Activated CD4-positive, alpha-beta T cell treated with anti-CD3 and anti-CD28 coated beads for 1 hour (primary cell): ENCODE measurements at places on chromosomes 12 and 14.

DNA sequence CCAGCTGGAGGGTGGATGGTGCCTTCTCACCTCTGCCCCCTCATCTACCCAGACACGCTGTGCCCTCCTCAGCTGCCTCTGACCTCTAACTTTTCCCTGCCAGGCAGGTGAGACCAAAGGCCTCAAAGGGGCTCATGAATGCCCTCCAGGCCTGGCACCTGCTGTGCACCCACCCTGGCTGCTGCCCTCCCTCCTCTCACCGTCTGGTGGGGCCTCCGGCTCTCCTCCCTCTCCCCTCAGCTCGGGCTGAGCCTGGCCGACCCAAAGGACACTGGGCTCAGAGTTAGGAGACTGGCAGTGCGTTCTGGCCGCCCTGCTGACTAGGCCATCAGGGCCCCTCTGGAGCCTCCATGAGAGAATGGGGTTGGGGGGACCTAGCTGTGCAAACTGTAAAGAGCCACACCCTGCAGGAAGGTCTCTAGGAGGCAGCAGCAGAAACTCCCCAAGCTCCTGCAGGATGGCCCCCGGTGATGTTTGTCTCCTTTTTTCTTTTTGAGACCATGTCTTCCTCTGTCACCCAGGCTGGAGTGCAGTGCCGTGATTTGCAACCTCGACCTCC lies 40.3 kb upstream of the PPP1R13B start:
- no peak for DNase-seq

- DNase-seq: no peak
Measured at GRCh38 chr12:110149086-110149660, 25.0 kb downstream of the IFT81 start.

GRCh38 chr14:98445718-98446117 lies 826.3 kb downstream of the BCL11B start:
- no peak for DNase-seq

GRCh38 chr12:94290353-94290752 lies 142.0 kb downstream of the PLXNC1 start:
- DNase-seq: no peak

DNA sequence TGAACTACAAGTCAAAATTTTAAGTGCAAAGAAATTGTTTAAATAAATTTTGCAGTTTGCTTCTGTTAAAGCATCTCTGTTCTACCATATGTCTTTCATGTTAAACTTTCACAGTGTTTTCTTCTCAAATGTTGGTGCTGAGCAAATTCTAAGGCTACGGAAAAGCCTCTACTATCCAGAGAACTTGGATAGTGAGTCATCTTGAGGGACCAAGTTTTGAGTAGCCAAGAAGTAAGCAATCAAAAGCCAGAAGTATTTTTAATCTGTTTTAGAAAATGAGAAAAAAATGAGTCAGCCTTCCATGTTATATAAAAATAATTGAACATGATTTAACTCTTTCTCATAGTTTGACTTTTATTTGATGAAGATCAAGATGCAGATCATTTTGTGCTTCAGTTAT lies 3.3 kb downstream of the BRMS1L start:
- DNase-seq: no peak

DNA sequence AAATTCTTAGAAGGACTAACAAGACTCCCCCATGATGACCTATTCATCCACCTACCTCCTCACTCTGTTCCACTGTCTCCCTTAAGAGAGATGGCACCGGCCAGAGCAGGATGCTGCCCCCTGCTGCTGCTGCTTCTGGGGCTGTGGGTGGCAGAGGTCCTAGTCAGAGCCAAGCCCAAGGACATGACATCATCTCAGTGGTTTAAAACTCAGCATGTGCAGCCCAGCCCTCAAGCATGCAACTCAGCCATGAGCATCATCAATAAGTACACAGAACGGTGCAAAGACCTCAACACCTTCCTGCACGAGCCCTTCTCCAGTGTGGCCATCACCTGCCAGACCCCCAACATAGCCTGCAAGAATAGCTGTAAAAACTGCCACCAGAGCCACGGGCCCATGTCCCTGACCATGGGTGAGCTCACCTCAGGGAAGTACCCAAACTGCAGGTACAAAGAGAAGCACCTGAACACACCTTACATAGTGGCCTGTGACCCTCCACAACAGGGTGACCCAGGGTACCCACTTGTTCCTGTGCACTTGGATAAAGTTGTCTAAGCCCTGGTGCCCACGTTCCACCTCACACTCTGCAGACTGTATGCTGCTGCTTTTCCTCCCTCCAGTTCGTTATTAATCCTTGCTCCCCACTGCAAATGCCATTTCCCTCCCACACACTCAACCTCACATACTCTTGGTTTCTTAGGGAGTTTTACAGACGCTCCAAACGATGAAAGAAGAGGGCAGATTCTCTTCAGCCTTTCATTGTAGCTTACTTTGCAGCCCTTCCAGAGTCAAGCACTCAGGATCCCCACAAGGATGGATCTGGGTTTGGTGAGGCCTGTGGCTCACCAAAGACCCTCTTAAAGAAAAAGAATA lies at the start of gene RNASE8:
RNASE8 (plus strand) TSS at position 20 of the 873 bp plus-strand sequence; CDS start at position 91, 71 bp downstream.
- no peak for DNase-seq

DNA sequence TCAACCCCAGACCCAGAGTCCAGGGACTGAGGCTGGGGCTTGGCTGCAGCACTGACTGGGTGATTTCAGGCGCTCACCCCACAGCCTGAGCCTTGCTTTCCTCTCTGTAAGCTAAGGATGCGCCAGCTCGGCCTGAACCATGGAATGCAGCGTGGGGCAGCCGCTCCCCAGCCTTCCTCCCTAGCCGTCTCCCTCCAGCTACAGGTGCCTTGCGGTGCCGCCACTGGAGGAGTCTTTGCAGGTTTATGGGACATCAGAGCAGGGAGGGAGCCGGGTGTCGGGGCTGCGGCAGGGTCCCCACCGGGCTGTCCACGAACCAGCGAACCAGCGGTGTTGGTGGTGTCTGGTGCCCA lies 19.4 kb downstream of the PPP2R5C start:
- DNase-seq: no peak

DNA sequence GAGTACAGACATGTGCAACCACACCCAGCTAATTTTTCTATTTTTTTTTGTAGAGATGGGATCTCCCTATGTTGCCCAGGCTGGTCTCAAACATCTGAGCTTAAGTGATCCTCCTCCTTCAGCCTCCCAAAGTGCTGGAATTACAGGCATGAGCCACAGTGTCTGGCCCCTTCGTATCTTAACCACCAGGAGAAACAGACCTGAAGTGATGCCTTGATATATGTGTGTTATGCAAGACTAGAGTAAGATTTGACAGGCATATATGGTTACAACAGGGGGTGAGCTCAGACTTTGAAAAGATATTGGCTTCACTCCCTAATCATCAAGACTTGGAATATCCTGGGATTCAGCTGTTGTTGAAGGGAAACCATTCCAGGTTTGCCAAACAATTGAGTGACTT lies 10.7 kb upstream of the GALNT6 start:
- no peak for DNase-seq

DNA sequence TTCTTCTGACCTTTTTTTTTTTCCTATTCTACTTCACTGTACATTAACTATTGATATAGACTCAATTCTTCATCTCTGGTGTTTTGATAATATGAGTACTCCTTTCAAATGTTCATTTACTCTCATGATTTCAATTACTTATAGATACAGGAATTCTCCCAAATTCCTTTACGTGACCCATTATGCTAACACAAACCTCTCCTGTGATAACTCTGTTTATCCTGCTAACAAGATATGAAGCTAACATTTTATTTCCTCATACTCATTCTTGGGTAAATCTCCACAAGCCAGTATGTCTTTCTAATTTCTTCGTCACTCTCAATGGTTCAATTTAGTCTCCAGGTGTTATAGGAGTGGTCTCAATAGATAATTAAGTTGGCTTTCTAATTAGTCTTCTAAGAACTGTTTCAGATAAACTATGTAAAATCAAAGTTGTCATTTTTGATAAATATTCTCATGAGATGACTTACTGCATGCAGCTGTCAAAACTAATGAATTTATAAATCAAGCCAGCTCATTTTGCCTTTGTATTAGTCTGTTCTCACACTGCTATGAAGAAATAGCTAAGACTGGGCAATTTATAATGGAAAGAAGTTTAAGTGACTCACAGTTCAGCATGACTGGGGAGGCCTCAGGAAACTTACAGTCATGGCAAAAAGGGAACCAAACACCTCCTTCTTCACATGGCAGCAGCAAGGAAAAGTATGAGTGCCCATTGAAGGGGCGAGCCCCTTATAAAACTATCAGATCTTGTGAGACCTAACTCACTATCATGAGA lies 130.6 kb upstream of the MYF6 start:
- no peak for DNase-seq

- no peak for DNase-seq
Measured at GRCh38 chr14:34548472-34548981, 9.0 kb upstream of the EAPP start.

DNA sequence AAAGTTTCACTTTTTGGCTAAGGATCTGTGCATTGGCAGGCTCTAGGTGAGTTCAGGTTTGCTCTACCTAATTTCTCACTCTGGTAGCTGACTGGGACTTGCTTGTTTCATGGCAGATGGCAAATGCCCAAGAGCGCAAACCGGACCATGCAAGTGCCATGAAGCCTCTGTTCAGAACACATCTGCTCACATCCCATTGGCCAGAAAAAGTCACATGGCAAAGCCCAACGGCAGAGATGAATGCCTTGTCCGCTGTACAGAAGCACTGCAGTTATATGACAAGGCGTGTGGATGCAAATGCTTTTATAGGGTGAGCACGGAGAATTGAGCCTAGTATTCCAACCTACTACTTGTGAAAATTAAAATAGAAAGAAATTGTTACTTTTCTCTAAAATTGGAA lies 202.2 kb upstream of the HMGA2 start:
- no peak for DNase-seq

DNA sequence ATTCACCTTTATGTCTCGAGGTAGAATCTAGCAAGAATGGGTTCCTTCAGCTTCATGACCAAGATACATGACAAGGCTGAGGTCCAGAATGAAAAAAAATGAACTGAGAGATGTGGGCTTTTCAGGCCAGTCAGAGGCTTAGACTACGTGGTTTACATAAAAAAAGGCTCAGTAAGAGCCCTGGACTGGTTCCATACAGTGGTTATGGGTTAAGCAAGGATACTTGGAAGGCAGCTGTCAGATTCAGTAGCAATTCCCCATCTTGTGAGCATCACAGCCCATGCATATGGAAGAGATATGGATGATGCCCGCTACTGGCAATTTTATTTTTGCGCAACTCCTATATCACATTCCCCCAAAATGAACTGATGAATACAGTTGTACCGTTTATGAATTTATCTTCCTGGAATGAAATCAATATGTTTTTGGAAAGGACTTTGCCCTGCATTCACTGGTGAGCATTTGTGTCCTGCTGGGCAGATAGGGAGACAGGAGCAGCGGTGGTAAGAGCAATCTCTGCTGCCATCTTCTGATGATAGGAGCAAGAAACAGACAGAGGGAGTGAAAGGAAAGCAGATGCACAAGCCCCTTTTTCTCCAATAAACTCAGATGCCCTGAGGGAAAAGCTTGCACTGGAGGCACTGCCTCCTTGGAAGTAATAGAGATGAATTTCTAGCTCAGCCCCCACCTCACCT lies 280.4 kb downstream of the GALC start:
- DNase-seq: no peak

- no peak for DNase-seq
Measured at GRCh38 chr14:54259821-54260220, 137.0 kb upstream of the CDKN3 start.

- no peak for DNase-seq
Measured at GRCh38 chr12:109098183-109098604, 797 bp downstream of the UNG start.

DNA sequence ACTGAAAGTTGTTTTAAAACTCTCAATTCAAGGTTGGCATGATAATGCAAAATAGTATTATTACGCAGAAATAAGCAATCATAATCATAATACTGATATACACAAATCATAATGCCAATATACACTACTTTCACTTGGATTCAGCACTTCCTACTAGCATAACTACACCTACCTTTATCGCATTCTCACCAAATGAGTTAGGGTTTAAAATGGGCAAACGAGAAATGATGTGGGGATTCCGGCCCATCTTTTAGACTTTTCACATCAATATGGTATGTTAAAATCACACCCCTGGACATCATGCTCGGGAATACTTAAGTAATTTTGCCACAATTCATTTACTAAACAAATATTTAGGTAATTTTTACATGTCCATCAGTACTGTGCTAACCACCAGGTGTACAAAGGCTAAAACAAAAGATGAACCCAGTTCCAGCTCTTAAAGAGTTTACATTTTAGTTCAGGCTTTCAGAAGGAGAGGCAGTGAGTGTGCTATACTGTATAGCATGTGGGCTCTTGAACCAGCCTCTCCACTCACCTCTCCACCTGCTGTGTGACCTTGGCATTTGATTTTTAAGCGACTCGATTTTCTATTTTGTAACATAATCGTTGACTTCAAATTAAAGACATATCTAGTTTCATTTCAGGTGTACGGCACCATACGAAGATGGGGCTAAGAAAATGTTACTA lies 1.1 kb upstream of the USP15 start:
- no peak for DNase-seq

DNA sequence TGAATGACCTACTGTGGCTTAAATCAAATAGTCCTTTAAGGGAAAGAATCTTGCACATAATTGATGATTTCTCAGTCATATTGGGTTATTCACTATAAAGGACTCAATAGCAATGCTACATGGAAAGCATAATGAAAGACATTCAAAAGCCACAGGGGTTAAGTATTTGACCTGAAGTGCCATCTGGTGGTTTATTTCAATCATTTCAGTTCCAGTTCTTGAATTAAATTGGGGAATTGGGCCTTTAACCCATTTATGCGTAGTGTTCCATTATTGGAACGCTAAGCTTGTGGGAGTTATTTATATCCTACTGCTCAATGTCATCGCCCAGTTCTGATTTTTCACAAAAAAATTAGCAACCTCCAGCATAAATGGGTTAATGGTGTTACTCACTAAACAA lies 41.3 kb upstream of the C12orf71 start:
- no peak for DNase-seq

- DNase-seq: no peak
Measured at GRCh38 chr14:65756880-65757279, 344.4 kb downstream of the FUT8 start.

DNA sequence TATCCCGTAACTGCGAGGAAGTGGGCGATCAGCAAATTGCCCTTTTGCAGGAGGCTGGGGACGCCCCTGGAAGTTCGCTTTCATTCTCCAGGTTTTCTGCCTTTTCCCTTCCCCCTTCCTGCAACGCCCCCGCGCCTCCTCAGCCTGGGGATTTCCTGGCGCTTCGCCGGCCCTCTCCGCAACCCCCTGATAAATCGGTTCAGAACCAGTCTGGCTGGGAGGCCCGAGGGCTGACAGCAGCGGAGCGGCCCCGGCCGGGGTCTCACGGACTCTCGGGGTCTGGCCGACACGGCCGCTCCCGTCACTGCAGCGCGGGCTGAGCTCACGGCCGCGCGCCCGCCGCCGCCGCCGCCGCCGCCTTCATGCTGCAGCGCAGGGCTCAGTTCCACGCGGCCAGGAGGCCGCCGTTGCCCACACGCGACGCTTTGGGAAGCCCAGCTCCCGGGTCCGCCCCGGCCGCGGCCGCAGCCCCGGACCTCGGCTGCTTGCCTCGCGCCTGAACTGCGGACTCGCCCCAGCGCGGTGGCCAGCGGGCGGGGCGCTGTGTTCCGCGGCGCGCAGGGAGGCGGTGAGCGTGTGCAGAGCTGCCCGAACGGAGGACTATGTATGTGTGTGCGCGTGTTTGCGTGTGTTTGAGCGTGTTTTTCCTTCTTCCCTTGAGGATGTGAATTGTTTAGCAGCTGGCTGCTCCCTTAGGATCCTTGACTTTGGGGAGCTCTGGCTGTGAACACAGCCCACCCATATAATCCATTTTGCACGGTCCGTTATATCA lies at the start of gene LRFN5:
LRFN5 (plus strand) TSS at position 345 of the 772 bp plus-strand sequence.
- no peak for DNase-seq

- no peak for DNase-seq
Measured at GRCh38 chr14:99028521-99028920, 243.5 kb downstream of the BCL11B start.
